Gastroesophageal sphincter (tissue), 4 donors: ENCODE measurements at places on chromosomes 7 and 10. TPM values are rescaled to one million over a fixed set of nuclear protein-coding genes. Genes with fewer than 3 reads are reported as not detected.

The NAT16 gene
- not detected for total RNA-seq

The PIP4K2A gene
- 56.4 TPM for total RNA-seq

The FRAT1 gene
- total RNA-seq: 5.1 TPM

The INHBA gene
- total RNA-seq: 16.7 TPM

The ACHE gene
- total RNA-seq: 1.0 TPM

The SEMA3E gene
- 24.9 TPM for total RNA-seq

The PTPN20 gene
- 1.5 TPM for total RNA-seq

The ETV1 gene
- 4.2 TPM for total RNA-seq

The CLDN12 gene
- total RNA-seq: 30.3 TPM

The PTPRZ1 gene
- 7.0 TPM for total RNA-seq
